ENCODE measurements at places on chromosomes 1 and 21.

DNA sequence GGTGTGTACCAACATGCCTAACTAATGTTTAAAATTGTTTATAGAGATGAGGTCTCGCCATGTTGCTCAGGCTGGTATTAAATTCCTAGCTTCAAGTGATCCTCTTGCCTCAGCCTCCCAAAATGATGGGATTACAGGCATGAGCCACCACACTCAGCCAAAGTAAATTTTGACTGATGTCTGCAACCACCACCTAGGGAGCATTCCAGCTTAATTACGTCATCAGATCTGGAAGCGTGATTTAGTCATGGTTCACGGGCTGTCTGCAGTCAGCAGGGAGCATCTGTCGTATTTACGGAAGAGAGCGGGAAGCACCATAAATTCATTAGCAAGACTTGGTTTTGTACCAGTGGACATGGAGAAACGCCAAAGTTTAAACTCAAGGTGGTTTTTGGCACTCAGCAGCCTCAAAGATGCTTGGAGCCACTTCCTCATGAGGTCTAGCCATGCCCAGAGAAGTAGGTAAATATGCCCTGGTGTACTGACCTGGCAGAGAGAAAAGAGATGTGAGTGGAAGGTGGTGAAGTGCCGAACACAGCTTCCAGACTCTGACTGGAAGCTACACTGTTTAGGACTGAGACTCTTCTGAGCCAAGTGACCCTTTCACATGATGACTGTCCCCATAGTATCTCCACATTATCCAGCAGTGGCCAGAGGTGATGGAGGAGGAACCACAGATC is 60.8 kb upstream of the SLC35F3 start:
- DNase-seq: no peak

DNA sequence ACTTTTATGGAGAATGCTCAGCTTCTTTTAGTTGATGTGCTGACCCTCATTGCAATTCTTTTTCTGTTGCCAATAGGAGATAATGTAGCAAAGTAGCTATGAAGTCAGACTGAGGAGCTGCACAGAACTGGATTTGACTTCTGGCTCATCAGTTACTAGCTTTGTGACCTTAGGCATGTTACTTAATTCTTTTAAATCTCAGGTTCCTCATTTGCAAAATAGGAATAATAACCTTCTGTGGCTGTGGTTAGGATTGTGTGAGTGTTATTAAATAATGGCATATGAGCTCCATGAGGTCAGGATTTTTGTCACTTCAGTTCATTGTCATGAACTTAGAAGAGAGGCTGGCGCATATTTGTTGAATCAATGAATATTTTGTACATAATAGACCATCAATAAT is 237.6 kb upstream of the SGIP1 start:
- no peak for DNase-seq

DNA sequence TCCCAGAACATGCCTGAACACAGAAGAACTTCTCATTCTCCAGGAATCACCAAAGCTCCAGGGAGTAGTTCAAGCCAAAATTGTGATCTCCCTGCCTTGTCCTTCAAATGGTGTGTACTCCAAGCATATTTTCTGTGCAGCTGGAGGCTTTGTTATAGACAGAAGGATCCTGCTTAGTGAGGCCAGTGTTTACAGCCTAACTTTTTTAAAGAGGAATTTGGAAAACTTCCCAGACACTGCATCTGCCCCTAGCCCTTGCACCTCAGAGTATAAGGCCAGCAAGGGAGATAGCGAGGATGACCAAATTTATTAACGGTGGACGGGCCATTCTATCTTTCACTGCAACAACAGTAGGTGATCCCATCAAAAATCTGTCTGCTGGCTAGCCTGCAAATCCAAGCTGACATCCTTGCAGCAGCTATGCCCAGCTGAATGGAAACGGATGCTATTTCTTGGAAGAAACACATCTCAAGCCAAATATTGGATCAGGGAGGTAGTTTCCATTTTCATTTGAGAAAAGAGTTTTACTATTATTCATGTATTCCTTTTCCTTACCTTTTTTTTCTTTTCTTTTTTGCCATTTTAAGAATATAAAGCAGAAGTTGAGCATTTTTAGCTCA is 249.8 kb downstream of the USH2A start:
- DNase-seq: no peak

- DNase-seq: no peak
Measured at GRCh38 chr1:53583868-53584776, 124.9 kb downstream of the DMRTB1 start.

- no peak for DNase-seq
Measured at GRCh38 chr1:96411006-96411405, 310.6 kb upstream of the PTBP2 start.

DNA sequence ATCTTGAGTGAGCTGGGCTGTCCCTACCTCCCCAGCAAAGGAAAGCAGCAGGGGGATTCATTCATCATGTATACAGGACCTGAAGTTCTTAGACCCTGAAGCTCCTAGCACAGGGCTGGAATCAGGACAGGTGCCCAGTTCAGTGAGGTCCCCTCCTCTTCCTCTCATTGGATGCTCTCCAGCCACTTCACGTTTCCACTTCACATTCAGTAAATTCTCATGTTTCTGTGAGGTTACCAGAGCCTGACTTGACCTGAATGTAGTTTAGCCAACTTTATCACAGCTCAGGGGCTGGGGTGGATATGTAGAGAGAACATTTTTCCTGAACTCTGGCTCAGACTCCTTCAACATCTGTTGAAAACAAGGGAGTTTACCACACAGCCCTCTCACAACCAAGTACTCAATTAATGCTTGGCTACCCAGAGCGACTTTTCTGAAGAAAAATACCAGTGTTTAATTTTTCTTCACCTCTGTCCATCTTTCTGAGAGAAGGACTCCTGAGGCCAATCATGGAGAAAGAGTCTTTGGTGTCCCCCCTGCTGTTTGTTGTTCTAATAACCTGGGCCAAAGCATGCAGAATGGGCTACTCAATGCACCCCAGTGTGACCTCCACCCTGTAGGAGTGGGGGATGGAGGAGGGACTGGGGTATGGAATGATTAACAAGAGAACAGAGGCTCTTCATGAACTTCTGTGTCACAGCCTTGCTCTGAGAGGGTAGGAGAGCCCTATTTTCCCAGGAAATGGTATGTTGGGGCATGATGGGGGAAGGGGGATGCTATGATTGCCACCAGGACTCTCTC is 108.3 kb upstream of the FGGY start:
- no peak for DNase-seq
